ENCODE measurements at places on chromosomes 13 and 19. TPM values are rescaled to one million over a fixed set of nuclear protein-coding genes. Genes with fewer than 3 reads are reported as not detected.
A peak's percentile ranks its signal among the peaks of the same experiment; 100 is the strongest.

Gene CYP2A7
- not detected for total RNA-seq

DNA sequence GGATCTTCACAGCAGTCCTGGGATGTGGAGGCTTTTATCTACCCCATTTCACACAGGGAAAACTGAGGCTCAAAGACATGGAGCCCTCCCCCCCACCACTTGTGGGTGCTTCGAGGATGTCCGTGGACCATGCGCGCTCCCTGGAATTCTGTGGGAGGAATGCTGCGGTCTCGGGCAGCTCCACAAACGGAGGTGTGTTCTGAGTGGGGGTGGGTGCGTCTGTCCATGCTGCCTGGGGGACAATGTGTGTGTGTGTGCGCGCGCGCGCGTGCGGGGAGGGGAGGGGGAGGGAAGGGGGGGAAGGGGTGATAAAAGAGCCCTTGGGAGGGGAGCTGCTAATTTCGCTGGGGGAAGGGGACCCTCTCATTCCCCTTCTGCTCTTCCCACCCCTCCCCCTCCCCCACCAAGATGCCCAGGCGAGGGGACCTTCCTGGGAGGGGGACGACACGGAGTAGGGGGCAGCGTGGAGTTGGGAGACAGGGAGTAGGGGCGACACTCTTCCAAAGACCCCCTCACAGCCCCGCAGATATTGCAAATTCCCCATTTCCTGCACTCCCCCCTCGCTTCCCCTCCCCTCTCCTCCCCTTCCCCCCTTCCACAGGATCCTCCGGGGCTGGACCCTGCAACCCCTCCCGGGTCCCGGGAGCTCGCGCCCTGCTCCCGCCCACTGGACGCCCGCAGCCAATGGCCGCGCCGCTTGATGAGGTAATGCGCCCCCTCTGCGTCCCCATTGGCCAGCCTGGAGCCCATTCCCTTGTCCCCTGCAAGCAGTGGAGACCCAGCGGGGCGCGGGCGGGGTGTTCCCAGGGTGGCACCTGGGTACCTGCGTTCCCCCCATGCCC is 18.9 kb upstream of the ZNRF4 start:
- DNase-seq = no peak

- no peak for DNase-seq
Observed at GRCh38 chr13:35833608-35834275, 297.4 kb downstream of the DCLK1 start.

GRCh38 chr13:75785130-75785529 is 149.0 kb downstream of the LMO7 start:
- no peak for DNase-seq

GRCh38 chr13:114185182-114185971 is 6.3 kb downstream of the CFAP97D2 start:
- DNase-seq = no peak

GRCh38 chr19:38190061-38190460 is 34.0 kb downstream of the DPF1 start:
- no peak for DNase-seq

DNA sequence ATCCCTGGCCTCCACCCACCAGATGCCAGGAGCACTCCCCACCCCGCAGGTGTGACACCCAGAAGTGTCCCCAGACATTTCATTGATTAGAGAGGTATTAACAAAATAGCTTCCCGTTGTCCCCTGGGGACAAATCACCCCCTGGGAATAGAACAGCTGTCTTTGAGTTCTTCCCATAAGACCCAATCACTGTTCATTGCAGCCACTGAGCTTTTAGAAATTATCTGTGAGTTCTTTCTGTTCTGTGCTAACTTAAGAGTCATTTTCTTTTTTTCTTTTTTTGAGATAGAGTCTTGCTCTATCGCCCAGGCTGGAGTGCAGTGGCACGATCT is 32.8 kb downstream of the MYO9B start:
- no peak for DNase-seq

Gene FGF22
- total RNA-seq = not detected

- DNase-seq = no peak
Observed at GRCh38 chr19:4057931-4058692, 8.6 kb downstream of the ZBTB7A start.

DNA sequence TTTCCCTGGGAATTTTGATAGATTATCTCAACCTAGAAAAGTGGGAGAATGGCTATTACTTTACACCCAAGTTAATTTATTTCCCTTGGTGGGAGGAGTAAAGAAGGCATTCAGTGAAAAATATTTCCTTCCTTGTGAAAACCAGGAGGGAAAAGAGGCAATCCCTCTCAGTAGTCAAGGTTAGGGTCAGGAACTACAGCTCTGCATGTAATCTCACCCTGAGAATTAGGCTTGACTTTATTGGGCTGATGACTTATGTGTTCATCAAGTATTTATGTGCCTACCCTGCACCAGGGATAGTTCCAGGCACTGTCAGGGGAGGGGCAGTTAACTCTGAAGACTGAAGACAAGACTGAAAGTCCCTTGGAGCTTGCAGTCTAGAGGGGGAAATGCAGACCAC is 281.8 kb downstream of the DLEU7 start:
- no peak for DNase-seq

DNA sequence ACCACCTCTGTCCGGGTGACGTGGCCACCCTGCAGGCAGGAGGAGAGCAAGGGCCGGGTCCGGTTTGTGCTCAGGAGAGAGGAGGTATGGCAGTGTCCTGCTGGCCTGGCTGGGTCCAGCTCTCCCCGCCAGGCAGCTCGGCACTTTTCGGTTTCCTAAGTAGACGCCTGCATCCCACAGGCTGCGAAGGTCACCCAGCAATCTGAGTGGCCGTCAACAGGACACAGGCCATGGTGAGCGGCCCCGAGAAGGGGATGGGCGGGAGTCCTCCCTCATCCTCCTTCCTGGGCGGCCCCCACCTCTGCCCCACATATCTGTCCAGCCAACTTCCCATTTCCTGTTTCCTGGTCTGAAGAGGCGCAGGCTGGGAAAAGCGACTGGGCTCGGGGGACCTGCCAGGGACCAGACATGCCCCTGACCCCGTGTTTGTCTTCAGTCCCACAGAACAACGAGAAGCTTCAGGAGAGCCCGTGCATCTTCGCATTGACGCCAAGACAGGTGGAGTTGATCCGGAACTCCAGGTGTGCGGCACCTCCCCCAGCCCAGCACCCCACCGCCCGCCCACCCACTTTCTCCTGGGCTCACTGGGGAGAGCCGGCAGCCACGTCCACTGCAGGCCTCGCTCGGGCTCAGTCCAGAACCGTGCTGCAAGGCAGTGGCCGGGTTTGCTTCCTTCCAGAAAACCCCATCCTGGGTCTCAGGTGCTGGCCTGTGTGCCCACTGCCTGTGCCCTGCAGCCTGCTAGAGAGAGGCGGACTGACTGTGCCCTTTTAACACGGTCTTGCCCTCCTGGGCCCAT is 16.3 kb downstream of the PIAS4 start:
- no peak for DNase-seq

GRCh38 chr13:76848596-76848995 is 37.6 kb downstream of the KCTD12 start:
- no peak for DNase-seq

DNA sequence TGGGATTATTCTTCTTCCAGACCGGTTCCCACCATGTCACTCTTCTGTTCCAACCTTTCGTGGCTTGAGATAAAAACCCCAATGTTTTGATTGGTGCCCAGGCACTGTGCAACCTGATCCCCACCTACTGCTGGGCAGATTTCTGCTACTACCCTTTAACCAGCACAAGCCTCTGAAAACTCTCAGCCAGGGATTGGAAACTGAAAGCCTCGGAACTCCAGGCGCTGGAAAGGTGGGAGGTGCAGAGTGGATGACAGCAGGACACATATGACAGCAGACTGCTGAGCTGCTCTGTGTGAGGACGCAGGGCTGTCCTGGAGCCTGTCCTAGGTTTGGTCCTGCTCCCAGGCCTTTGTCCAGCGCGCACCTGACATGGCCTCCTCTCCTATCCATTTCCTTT is 68.5 kb upstream of the GTF3A start:
- DNase-seq = no peak

DNA sequence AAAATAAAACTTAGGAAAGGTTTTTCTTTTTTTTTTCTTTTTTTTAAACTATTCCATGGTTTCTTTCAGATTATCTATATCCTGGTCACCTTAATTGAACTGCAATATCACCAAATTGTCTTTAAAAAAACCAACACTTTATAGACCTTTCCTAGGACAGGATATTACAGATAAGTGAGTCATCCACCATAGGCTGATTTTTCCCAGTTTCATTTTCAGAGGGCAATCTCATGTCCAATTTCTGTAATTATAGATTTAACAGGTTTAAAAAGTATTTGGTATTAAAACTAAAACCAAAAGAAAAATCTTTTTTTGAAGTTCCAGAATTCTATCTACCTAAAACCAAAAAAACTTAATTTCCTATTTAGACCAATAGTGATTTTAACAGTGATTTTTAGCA is 13.2 kb downstream of the SPART start:
- DNase-seq = no peak

DNA sequence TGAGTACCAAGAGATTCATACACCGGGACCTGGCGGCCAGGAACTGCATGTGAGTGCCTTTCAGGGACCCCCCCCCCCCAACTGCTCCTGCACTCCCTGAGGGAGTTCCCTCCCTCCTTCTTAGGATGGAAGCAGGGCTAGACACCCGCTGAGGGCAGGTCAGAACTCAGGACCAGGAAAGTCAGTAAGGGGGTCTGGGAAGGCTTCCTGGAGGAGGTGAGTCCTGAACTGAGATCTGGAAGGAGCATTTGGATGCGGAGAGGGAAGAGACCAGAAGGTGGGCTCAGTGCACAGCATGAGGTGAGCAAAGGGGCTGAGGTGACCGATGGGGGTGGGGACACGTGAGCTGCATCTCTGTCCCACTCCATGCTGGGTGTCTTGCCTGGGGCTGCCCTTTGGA is 10.5 kb upstream of the HNRNPUL1 start:
- no peak for DNase-seq

DNA sequence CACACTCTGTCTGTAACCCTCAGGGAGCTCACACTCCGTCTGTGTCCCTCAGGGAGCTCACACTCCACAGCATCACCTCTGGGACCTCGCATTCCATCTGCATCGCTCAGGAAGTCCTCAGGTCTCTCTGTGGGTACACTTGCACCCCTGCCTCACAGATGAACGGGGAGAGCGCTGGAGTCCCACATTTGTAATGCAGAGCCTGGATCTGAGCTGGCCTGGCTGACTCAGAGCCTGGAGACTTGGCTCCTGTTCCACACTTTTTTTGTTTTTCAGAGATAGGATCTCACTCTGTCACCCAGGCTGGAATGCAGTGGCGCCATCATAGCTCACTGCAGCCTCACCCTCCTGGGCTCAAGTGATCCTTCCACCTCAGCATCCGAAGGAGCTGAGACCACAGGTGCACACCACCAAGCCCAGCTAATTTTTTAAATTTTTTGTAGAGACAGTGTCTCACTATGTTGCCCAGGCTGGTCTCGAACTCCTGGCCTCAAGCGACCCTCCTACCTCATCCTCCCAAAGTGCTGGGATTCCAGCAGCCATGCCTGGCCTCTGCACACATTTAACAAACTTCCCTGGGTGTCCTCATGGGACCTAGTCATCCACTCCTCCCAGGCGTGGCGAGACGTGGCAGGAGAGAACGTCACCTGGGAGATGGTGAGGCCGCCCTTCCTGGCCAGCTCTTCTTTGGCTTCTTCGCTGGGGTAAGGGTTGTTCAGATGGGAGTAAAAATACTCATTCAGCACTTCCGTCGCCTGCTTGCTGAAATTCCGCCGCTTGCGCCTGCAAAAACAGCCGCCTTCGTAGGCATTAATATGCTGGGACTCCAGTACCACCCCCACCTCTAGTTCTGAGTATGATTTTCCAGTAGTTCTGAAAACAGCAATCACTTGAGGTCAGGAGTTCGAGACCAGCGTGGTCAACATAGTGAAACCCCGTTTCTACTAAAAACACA is 31.0 kb downstream of the CILP2 start:
- no peak for DNase-seq

DNA sequence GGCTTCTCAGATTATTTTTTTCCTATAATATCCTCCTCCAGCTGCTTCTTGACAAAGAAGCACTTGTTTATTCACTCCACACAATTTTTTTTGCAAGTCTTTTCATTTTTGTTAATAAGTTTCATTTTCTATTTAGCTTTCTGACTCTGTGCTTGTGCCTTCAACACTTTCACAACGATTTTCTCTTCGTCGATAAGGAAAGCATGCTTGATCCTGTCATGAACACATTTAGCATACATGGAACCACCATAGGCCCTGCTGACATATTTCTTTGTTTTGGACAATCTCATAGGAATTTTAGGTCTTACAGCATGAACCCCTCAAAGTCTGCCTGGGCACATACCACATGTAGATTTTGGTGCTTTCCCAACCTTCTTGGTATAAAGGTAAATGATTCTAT is 346.0 kb downstream of the KCNRG start:
- DNase-seq = no peak

DNA sequence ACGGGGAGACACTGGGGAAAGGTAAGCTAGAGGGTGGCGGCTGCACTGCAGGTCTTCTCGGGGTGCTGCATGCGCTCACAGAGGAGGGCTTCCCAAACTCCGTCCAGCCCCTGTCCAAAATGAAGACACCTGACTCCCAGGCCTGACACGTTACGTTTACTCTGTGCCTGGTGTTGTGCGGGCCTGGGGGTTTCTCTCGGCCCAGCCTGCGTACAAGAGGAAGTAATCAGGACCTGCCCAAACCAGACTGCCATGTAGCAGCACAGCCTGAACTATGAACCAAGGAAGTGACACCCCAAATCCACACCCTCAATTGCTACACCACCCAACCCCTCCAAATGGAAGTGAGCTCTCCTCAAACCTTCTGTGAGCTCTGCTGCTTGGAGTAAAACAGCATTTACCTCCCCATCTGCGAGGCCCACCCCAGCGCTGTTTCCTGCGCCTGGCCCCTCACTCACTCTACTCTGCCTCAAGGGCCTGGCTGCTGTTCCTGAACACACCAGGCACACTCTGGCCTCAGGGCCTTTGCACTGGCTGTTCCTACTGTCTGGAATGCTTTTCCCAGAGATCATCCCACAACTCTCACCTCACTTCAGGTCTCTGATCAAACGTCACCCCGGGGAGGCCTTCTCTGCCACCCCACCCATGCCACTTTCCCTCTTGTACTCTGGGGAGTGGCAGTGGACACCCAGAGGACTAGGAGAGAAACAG is 3.0 kb downstream of the HSPBP1 start:
- DNase-seq = no peak

GRCh38 chr13:76750126-76750525 is 136.1 kb downstream of the KCTD12 start:
- DNase-seq = no peak

- DNase-seq = peak; percentile 28
Observed at GRCh38 chr13:59750860-59751259, 412.9 kb downstream of the DIAPH3 start.

DNA sequence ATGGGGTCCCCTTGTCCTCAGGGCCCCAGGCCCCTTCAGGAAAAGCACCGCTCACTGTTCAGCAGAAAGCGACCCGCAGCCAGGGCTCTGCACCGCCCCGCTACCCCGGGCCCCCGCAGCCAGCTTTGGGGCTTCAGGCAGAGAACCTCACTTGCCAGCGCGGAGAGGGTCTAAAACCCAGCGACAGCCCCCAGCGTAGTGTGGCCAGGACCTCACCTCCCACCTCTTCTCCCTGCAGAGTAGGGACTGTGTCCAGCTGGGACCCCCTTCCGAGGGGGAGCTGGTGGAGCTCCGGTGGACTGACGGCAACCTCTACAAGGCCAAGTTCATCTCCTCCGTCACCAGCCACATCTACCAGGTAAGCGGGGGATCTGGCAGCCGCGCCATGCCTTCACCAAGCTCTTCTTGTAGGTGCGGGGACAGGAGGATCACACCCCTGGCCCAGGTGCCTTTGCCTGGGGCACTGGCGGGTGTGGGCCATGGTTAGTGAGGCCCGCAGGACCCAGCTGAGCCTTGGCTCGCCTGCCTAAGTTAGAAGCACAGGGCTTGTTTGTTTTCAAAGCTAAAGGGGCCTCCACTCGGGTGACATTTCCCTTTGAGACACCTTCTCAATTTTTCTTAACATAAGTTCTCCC is 175.7 kb downstream of the KDM4B start:
- no peak for DNase-seq

Data from kidney epithelial cell (primary cell).